A549 treated with Hydrocortisone at 1 μM for 4 hours (cell line): ENCODE measurements at places on chromosomes 5 and 9. TPM values are rescaled to one million over a fixed set of nuclear protein-coding genes. Genes with fewer than 3 reads are reported as not detected.

Gene ARL14EPL
- total RNA-seq: 0.10 to 0.43 TPM (median 0.24 TPM) in 5 replicates

Gene TAF11L4
- total RNA-seq: not detected in 5 replicates

Gene SLC36A3
- not detected in 5 replicates for total RNA-seq

Gene FOXI1
- total RNA-seq: not detected in 5 replicates

Gene CAVIN4
- 0.29 to 0.53 TPM (median 0.46 TPM) in 5 replicates for total RNA-seq

Gene GRIA1
- not detected in 5 replicates for total RNA-seq

Gene PCDHGA5
- total RNA-seq: 0.10 to 0.23 TPM (median 0.13 TPM) in 5 replicates

Gene FUT7
- total RNA-seq: 0.05 to 0.08 TPM (median 0.06 TPM) in 4 of 5 replicates, not detected in the other

Gene COL15A1
- 0.56 to 0.66 TPM (median 0.63 TPM) in 5 replicates for total RNA-seq

Gene RASEF
- 6.5 to 7.4 TPM (median 6.7 TPM) in 5 replicates for total RNA-seq

Gene ANKRD34B
- total RNA-seq: 0.03 to 0.17 TPM (median 0.06 TPM) in 3 of 5 replicates, not detected in the others

Gene ACSL6
- total RNA-seq: 0.05 to 0.22 TPM (median 0.07 TPM) in 5 replicates

Gene IDNK
- total RNA-seq: 6.2 to 7.6 TPM (median 6.4 TPM) in 5 replicates

Gene CCDC187
- 0.02 to 0.03 TPM in 2 of 5 replicates, not detected in the others for total RNA-seq

Gene TMEM252
- total RNA-seq: not detected in 5 replicates

Gene MARCOL
- not detected in 5 replicates for total RNA-seq

Gene TAF11L5
- not detected in 5 replicates for total RNA-seq

Gene MEGF10
- total RNA-seq: not detected in 5 replicates

Gene IGFBPL1
- 2.1 to 2.9 TPM (median 2.4 TPM) in 5 replicates for total RNA-seq

Gene HAND1
- total RNA-seq: 0.21 to 0.42 TPM (median 0.35 TPM) in 5 replicates

Gene PCDHGA2
- total RNA-seq: 0.54 to 0.91 TPM (median 0.62 TPM) in 5 replicates

Gene NUTM2G
- total RNA-seq: not detected in 5 replicates

Gene CDX1
- not detected in 5 replicates for total RNA-seq

Gene LHX3
- 0.03 to 0.16 TPM (median 0.10 TPM) in 4 of 5 replicates, not detected in the other for total RNA-seq

Gene GLRA1
- total RNA-seq: not detected in 5 replicates

Gene SPINK5
- not detected in 5 replicates for total RNA-seq

Gene SLC6A3
- total RNA-seq: 0.62 to 0.97 TPM (median 0.75 TPM) in 5 replicates

Gene RHOBTB3
- 7.1 to 11.5 TPM (median 9.0 TPM) in 5 replicates for total RNA-seq

Gene ARL10
- 0.36 to 0.86 TPM (median 0.39 TPM) in 5 replicates for total RNA-seq

Gene SERF1B
- total RNA-seq: 69.0 to 74.6 TPM (median 71.4 TPM) in 5 replicates

Gene TRPM6
- 1.7 to 2.5 TPM (median 1.8 TPM) in 5 replicates for total RNA-seq

Gene SPATA31C1
- total RNA-seq: not detected in 5 replicates

Gene CKMT2
- total RNA-seq: not detected in 5 replicates

Gene DOCK8
- total RNA-seq: 0.20 to 0.46 TPM (median 0.37 TPM) in 5 replicates

Gene POU5F2
- 0.01 TPM in 1 of 5 replicates, not detected in the others for total RNA-seq

Gene CBY3
- total RNA-seq: not detected in 5 replicates

Gene FGF10
- total RNA-seq: not detected in 5 replicates

Gene SHROOM1
- 8.8 to 11.6 TPM (median 10.2 TPM) in 5 replicates for total RNA-seq

Gene PCDHB14
- 0.06 to 0.10 TPM (median 0.08 TPM) in 5 replicates for total RNA-seq

Gene SPATA24
- total RNA-seq: 4.3 to 7.1 TPM (median 4.8 TPM) in 5 replicates

Gene C9orf153
- 0.08 to 0.40 TPM (median 0.21 TPM) in 5 replicates for total RNA-seq

Gene KLF4
- 30.4 to 33.7 TPM (median 32.1 TPM) in 5 replicates for total RNA-seq

Gene FAM169A
- total RNA-seq: 3.6 to 8.2 TPM (median 6.8 TPM) in 5 replicates

Gene AGXT2
- total RNA-seq: not detected in 5 replicates

Gene ADAMTS2
- 0.05 to 0.10 TPM (median 0.09 TPM) in 4 of 5 replicates, not detected in the other for total RNA-seq

Gene GZMA
- total RNA-seq: not detected in 5 replicates

Gene PCDHA9
- total RNA-seq: not detected in 5 replicates
